ENCODE measurements at places on chromosomes 1 and 21.

GRCh38 chr1:214640431-214641213, 37.6 kb downstream of the CENPF start:
- DNase-seq, result no peak

GRCh38 chr1:246012341-246012740, 494.7 kb downstream of the SMYD3 start:
- DNase-seq, result peak; percentile 34

DNA sequence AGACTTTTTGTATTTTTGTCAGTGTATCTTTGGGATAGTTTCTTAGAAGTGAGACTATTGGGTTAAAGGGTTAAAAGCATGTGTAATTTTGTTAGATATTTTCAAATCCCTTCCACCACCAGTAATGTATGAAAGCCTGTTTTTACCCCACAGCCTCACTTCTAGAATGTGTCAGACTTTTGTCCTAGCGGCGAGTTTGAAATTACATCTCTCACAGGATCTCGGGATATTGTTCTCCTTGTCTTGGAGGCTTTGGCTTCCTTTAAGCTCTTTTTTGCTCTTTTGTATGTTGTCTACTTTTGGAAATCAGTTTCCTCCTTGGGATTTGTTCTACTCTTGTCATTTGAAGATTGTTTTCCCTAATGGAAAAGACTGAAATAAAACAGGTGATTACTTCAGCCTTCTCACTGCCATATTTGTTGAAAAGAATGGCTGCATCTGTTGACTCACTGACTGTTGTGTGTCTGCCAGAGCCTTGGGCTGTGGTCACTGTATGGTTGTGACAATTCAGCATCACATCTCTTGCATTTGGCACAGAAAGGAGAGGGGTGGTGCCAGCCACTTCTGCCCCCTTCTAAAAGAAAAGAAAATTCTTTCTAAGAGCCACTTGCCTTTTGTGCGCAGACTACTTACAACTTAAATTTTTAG, 22.6 kb downstream of the ST3GAL3 start:
- no peak for DNase-seq

DNA sequence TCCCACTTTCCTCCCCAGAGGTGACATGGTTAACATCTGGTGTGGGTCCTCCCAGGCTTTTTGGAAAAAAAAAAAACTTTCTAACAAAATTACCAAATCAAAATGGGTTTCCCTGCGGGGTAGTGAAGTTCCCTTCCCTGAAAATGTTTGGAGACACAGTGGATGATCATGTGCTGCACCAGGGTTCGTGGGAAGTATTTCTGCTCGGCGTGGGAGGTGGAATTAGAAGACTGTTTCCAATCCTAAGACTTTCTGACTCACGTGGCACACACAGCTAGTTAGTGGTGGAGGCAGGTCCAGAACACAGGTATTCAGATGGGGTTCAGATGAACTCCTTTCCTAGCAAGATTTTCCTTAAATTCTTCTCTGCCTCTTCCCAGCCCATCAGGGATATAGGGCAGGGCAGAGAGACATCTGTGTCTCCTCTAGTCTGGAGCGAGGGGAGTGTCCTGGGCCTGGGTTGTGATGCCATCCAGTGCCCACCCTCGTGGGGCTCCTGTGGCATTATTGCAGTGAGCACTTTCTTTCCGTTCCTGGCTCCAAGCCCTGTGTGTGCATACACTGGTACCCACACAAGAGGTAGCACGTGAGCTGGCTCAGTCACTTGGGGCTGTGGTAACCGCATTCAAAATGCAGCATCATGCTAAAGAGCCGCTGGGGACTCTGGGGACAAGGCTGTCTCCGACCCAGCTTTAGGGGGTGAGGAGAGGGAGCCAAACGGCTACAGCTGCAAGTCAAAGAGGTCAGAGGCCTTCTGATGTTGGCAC, 27.5 kb downstream of the KCNC4 start:
- no peak for DNase-seq

- DNase-seq, result no peak
Observed at GRCh38 chr1:238060061-238060460, 169.3 kb upstream of the ZP4 start.

- DNase-seq, result no peak
Observed at GRCh38 chr1:3419415-3420204, 34.9 kb upstream of the ARHGEF16 start.

DNA sequence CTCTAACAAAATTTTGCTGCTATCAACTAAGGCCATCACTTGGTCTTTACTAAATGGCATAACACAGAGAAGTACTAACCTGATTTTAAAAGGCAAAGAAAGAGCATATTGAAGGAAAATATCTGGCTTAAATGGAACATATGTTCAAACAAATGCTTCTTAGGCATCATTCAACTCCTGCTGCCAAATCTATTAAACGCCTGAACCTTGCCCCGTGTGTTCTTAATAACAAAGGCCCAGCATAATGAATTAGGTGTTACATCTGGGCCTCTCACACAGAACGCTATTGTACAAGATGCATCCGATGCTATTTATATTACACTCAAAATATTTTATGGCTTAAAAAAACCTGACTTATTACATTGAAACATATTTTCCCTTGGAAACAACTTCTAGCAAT, 48.4 kb downstream of the B3GALNT2 start:
- no peak for DNase-seq

Data from HepG2 (cell line).